Vagina (tissue), 2 donors: ENCODE measurements at places on chromosomes 1 and 21. TPM values are rescaled to one million over a fixed set of nuclear protein-coding genes. Genes with fewer than 3 reads are reported as not detected.

STYXL2 gene
- not detected for total RNA-seq

IL23R gene
- not detected for total RNA-seq

DIO1 gene
- not detected for total RNA-seq

NPHP4 gene
- total RNA-seq, result 11.3 TPM

DHX9 gene
- total RNA-seq, result 88.6 TPM

MYBPH gene
- not detected for total RNA-seq

RAP1GAP gene
- total RNA-seq, result 1.2 TPM

ATP1A4 gene
- not detected for total RNA-seq

MSH4 gene
- total RNA-seq, result 0.25 TPM

FAM163A gene
- 2.5 TPM for total RNA-seq

ZNF648 gene
- not detected for total RNA-seq

ARHGAP30 gene
- total RNA-seq, result 14.5 TPM

NDUFS2 gene
- 104 TPM for total RNA-seq

S100B gene
- 19.9 TPM for total RNA-seq

IL20 gene
- not detected for total RNA-seq

SPTA1 gene
- 0.25 TPM for total RNA-seq

RPAP2 gene
- 11.8 TPM for total RNA-seq

ARHGAP29 gene
- total RNA-seq, result 27.3 TPM

ZMYM4 gene
- total RNA-seq, result 27.7 TPM

PRELP gene
- 128 TPM for total RNA-seq

FCRL4 gene
- total RNA-seq, result not detected

C1orf94 gene
- total RNA-seq, result not detected

LENEP gene
- total RNA-seq, result not detected

COL6A2 gene
- 535 TPM for total RNA-seq

ITGB2 gene
- 35.1 TPM for total RNA-seq

KCNJ15 gene
- total RNA-seq, result 12.3 TPM

FCGR3A gene
- 14.2 TPM for total RNA-seq
